PC-3 (cell line): ENCODE measurements at places on chromosomes 5 and 9. TPM values are rescaled to one million over a fixed set of nuclear protein-coding genes. Genes with fewer than 3 reads are reported as not detected.

Gene AQP7
- not detected in 2 replicates for total RNA-seq

Gene CNOT8
- total RNA-seq: 26.2 and 34.2 TPM in 2 replicates

Gene IRX2
- 10.4 and 13.2 TPM in 2 replicates for total RNA-seq

Gene C8G
- total RNA-seq: 0.77 TPM in 1 of 2 replicates, not detected in the other

Gene C5orf46
- total RNA-seq: 59.9 and 78.7 TPM in 2 replicates

Gene SPATA31D4
- total RNA-seq: not detected in 2 replicates

Gene PHF24
- not detected in 2 replicates for total RNA-seq

Gene FAM221B
- total RNA-seq: 0.29 TPM in 1 of 2 replicates, not detected in the other

Gene ZFP2
- total RNA-seq: 0.07 TPM in 1 of 2 replicates, not detected in the other

Gene MCIDAS
- 1.6 and 3.3 TPM in 2 replicates for total RNA-seq

Gene GLRA1
- total RNA-seq: not detected in 2 replicates

Gene CMBL
- 35.7 and 38.4 TPM in 2 replicates for total RNA-seq

Gene OR1B1
- total RNA-seq: not detected in 2 replicates

Gene TXNDC8
- total RNA-seq: not detected in 2 replicates

Gene CNTFR
- total RNA-seq: not detected in 2 replicates

Gene ACOT12
- total RNA-seq: not detected in 2 replicates

Gene BAAT
- 0.07 TPM in 1 of 2 replicates, not detected in the other for total RNA-seq

Gene PSIP1
- total RNA-seq: 33.2 and 42.9 TPM in 2 replicates

Gene FAM200C
- 1.5 and 2.6 TPM in 2 replicates for total RNA-seq

Gene PDCD1LG2
- 0.46 and 1.4 TPM in 2 replicates for total RNA-seq

Gene PCDHB15
- total RNA-seq: not detected in 2 replicates

Gene OBP2B
- not detected in 2 replicates for total RNA-seq

Gene SHROOM1
- total RNA-seq: 13.6 and 15.7 TPM in 2 replicates

Gene CNTNAP3B
- 10.3 and 12.5 TPM in 2 replicates for total RNA-seq

Gene PRRX2
- 0.47 and 1.3 TPM in 2 replicates for total RNA-seq

Gene SOX30
- total RNA-seq: 0.51 TPM in 1 of 2 replicates, not detected in the other

Gene GARIN3
- total RNA-seq: not detected in 2 replicates

Gene CIZ1
- 46.1 and 67.7 TPM in 2 replicates for total RNA-seq

Gene GKAP1
- 1.5 and 2.6 TPM in 2 replicates for total RNA-seq

Gene ZNF354C
- total RNA-seq: not detected in 2 replicates

Gene PLPP6
- 3.6 and 4.0 TPM in 2 replicates for total RNA-seq

Gene IFNK
- total RNA-seq: not detected in 2 replicates

Gene MVB12B
- 7.2 and 9.6 TPM in 2 replicates for total RNA-seq

Gene PPP3R2
- total RNA-seq: not detected in 2 replicates

Gene OR1K1
- not detected in 2 replicates for total RNA-seq

Gene FIBCD1
- 7.5 and 8.9 TPM in 2 replicates for total RNA-seq

Gene IL5
- not detected in 2 replicates for total RNA-seq

Gene SPAAR
- total RNA-seq: 0.35 TPM in 1 of 2 replicates, not detected in the other

Gene PCDHGA12
- total RNA-seq: 0.11 and 0.52 TPM in 2 replicates

Gene SUSD3
- total RNA-seq: 12.7 and 13.4 TPM in 2 replicates

Gene PRDM9
- total RNA-seq: 0.11 and 0.12 TPM in 2 replicates

Gene GABRP
- not detected in 2 replicates for total RNA-seq

Gene ACTBL2
- total RNA-seq: 0.11 and 0.12 TPM in 2 replicates

Gene ZNF879
- total RNA-seq: not detected in 2 replicates

Gene PCDHA4
- total RNA-seq: 1.5 and 1.6 TPM in 2 replicates

Gene RASEF
- 12.3 and 14.7 TPM in 2 replicates for total RNA-seq

Gene BARHL1
- total RNA-seq: not detected in 2 replicates
